ENCODE measurements at places on chromosomes 11 and 22.

DNA sequence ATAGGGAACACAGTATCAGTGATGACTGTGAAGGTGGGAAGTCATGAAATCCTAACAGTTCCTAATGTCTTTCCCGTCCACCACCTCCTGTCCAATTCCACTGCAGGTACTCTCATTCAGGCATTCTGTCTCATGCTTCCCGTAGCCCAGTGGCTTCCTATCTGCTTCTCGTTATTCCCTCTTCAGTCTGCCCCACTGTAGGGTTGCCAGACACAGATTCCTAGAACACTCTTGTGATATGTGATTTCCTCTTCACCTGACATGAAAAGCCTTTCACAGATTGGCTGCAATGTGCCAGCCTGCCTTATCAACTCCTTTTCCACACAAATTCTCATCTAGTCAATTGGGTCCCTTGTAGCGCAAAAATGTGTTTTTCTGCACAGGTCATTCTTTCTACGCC is 49.0 kb downstream of the C2CD3 start:
- no peak for DNase-seq

DNA sequence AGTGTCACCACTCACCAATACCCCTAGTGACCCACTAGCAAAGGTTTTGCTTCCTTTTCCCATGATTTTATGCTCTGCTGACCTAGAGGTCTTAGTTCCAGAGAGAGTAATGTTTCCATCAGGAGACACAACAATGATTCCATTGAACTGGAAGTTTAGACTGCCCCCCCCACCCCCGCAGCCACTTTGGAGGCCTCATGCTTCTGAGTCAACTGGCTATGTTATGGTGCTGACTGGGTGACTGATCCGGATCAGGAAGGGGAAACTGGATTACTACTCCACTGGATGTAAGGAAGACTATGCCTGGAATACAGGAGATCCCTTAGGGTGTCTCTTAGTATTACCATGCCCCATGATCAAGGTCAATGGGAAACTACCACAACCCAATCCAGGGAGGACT is 633.6 kb downstream of the OPCML start:
- DNase-seq = no peak

DNA sequence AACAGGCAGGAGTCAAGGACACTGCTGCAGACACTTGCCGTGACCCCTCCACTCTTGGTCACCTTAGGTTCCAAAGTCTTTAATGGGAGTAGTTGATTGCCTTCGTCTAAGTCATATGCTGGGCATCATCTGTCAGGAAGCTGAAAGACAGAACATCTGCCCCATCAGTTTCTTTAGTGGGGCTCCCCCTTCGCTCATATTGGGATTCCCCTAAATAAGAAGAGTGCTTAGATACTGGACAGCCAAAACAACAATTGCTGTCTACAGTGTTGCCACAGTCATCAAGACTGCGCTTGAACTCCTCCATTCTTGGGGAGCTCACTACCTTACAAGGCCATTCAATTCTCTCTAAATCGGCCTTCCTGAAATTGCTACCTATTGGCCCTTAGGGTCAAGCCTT is 58.5 kb downstream of the UBASH3B start:
- no peak for DNase-seq

GRCh38 chr22:20552443-20553401 is 45.3 kb downstream of the MED15 start:
- DNase-seq = no peak

GRCh38 chr11:75478783-75479596 is 46.0 kb upstream of the KLHL35 start:
- no peak for DNase-seq

GRCh38 chr11:126414615-126415014 is 59.1 kb downstream of the ST3GAL4 start:
- DNase-seq = no peak

- DNase-seq = no peak
Measured at GRCh38 chr11:125188021-125188420, 23.5 kb downstream of the PKNOX2 start.

GRCh38 chr22:22092974-22093373 is 110.4 kb upstream of the TOP3B start:
- DNase-seq = no peak

DNA sequence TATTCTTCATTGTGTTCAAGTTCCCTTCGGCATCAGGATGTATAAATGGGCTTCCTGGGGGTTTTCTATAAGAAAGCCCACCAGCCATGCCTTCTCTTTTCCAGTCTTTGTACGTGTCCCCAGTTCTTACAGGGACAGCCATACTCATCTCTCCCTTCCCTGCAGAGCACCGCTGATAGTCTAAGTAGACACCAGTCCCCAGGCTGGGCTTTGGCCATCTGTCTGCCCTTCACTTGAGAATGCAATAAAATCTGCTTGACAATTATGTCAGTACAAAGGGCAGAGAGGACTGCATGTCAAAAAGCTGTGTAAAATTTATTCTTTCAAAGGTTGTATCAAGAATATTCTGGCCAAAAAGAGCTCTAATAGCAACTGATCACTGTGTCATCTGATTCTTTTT is 27.3 kb downstream of the NTM start:
- DNase-seq = no peak

DNA sequence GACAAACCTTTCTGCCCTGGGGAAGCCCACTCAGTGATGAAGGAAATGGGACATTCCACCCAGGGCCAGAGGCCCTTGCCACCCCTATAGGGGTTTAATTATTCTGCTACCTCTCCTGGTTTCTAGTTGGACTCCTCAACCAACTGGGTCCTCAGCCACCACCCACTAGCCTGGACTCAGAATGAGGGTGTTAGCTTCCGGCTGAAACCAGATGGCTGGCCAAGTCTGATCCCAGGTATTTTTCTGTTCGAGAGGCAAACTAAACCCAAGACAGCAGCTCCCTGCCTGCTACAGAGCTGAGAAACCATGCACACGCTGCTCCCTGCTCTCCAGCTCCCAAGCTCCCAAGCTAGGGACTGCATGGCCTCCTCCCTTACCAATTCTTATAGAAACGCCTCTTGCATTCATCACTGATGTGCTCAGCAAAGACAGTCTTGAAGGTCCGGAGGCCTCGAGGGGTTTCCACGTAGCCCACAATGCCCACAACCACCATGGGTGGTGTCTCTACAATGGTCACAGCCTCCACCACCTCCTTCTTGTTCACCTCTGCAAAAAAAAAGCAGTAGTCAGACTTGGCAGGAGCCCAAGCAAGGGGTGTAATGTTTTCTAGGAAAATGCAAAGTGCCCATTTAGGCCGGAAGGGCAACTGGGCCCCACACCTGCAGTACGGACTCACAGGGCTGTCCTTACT is 2.2 kb downstream of the RPL3 start:
- DNase-seq = no peak

DNA sequence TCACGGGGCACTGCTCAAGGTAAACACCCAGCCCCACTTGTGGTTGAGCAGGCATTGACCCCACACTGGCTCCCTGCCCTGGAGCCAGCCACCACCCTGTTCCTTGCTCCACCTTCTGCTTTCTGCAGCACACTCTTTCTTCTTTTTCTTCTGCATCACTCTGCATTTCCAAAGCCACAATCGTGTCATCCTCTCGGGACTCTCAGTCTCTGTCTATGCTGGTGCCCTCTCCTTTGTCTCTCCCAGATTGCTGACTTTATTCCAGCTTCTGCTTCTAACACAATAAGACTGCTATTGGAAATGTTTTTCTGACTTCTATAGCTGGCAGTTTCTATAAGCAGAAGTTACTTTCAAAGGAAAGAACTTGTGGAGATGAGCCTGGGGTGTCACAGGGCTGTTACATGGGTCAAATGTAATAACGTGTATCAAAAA is 14.4 kb downstream of the GRAP2 start:
- DNase-seq = no peak

DNA sequence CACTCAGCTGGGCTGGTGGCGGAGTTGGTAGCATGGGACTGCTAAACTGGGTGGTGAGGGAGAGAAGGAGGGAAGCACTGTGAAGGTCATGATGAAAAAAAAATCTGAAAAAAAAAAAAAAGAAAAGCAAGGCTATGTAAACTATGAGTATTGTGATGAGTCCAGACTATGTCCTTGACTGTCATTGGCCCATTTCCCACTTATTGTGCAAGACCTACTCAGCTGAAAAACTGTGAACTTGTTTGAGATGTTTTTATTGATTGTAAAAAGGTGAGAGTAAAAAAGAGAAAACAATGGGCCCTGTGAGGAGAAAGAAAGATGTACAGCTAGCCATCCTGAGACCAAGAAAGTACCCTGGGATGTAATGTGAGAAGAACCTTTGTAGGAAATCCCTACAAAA is 798.4 kb upstream of the TENM4 start:
- no peak for DNase-seq

DNA sequence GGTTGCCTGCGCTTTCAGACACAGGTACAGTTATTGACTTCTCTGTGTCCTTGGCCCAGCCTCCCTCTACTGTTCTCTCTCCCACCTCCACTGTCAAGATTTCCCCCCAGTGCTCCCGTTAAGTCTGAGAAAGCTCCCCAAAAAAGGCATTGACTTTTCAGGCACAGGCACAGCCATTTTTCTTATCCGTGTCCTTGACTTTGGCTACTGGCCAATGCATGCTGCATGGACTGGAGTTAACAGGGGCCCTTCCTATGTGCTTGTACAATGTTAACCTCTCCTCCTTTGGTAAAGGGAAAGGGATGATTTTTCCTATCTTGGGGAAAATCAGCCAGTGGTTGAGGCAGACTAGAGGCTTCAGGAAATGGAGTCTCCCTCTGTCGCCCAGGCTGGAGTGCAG is 4.3 kb downstream of the APOL5 start:
- DNase-seq = no peak

GRCh38 chr11:126419801-126420697 is 64.6 kb downstream of the ST3GAL4 start:
- DNase-seq = no peak

- DNase-seq = no peak
Measured at GRCh38 chr11:25970726-25971508, 361.0 kb upstream of the ANO3 start.
